ENCODE measurements at places on chromosomes 2 and 18. TPM values are rescaled to one million over a fixed set of nuclear protein-coding genes. Genes with fewer than 3 reads are reported as not detected.

- DNase-seq, result no peak
Observed at GRCh38 chr2:145110668-145111356, 590.9 kb upstream of the ZEB2 start.

DNA sequence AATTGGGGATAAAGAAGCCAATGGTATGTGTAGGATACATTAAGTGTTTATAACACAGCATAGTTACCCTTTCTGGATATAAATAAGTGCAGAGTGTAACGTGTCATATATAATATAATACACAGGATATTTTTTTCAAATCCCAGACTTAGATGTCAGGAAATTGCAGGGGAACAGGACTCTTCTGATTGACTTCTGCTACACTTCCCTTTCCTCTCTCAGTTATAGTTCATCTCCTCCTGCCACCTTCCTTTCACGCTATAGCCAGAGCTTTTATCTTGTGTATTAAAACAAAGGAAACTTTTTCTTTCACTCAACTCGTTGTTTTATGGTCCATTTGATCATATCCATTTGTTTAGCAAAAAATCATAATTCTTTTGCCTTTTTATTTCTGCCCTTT, 158.0 kb upstream of the RASGRP3 start:
- no peak for DNase-seq

GRCh38 chr2:198657512-198658121, 800.1 kb downstream of the SATB2 start:
- DNase-seq, result peak; percentile 27

GRCh38 chr2:127770973-127771735, 39.8 kb downstream of the WDR33 start:
- DNase-seq, result no peak

DNA sequence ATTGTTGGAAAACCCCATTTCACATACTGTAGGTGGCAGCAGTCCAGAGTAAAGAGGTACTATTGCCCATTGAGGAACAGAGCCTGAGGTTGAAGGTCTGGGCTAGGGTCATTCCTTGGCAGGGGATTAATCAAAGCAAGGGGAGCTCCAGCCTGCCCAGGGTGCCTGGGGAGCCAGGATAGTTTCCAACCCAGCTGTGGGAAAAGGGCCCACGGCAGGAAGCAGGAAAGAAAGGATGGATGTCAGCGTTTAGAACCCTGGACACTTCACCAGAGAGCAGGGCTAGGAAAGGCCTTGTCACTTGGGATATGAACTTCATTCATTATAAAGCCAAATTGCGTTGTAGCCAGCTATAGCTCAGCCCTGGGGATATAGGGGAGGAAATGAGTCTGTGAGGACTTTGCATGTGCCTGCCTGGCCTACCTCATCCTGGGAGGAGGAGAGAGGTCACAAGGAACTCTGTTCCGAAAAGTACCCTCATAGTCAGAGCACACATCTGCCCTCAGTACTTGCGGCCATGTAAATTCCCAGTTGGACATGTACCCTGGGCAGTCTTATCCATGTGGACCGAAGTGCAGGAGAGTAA, 140.2 kb upstream of the COPS8 start:
- DNase-seq, result no peak

- DNase-seq, result peak; percentile 62
Observed at GRCh38 chr2:65349863-65350262, 82.5 kb downstream of the SPRED2 start.

DNA sequence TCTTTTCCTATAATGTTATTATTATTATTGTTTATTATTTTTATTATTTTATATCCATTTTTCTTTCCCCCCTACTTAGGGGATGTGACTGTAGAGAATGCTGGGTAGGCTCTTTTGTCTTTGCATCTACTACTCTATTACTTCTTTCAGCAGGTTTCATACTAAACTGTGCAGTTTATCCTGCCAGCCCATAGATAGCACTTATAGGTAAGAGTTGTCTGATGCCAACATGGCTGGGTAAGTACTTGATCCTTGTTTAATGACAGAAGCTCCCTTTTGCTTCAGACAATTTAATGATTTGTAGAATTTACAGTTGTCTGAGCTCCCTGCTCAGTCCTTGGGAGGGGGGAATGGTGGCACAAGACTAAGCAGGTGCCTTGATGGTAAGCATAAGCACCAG, 262.9 kb upstream of the CDH2 start:
- no peak for DNase-seq

GRCh38 chr2:61247204-61247812, 85.3 kb downstream of the C2orf74 start:
- DNase-seq, result no peak

DNA sequence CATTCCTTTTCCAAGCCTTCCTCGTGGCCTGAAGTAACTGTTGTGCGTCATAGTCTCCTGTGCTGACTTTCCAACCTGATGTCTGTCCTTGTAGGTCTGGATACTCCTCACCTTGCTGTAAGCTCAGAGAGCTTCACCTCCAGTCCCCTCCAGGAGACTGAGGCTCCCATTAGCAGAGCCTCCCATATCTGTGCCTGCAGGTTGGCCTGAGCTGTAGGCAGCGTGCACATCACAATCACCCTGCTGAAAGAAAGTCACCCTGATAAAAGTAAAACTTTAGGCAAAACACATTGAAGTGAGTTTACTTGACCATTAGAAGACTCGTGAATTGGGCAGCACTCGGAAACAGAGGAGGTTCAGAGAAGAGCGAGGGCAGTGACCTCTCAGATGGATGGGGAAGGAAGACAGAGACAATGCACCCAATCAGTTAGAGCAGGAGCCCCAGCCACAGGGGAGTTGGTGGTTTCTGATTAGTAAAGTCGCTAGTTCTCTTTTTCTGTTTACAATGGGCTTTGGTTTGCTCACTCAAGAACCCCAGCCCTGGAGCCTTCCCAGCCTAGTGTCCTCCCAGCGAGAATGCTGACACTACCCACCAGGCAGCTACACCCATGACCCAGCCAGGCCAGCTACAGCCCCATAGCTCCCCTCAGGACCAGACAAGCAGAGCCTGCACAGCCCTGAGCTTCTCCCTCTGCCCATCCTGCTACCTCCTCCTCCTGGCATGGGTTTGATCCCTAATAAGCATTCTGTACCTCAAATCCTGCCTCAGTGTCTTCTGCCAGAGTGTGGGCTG, 12.1 kb upstream of the TPO start:
- no peak for DNase-seq

Gene TUBA3D
- total RNA-seq, result 270 TPM

DNA sequence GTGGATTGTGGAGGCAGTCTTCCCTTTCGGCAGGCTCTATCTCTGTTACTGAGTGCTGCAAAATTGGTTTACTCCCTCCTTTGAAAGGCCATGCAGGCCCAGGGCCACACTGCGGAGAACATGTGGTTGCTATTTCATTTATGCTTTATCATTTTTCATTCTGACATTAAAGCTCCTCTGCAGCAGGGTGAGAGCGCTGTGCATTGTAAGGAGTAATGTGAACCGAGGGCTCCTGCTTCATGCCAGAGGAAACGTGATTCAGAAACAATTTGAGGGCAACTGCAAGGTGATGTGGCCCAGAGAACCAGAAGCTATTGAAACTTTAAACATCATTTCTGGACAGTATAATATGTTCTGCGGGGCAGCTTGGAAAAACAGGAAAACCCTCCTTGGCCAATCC, 341.6 kb upstream of the NT5C1B start:
- DNase-seq, result no peak

- DNase-seq, result no peak
Observed at GRCh38 chr2:219120082-219120481, 40.5 kb downstream of the NHEJ1 start.

DNA sequence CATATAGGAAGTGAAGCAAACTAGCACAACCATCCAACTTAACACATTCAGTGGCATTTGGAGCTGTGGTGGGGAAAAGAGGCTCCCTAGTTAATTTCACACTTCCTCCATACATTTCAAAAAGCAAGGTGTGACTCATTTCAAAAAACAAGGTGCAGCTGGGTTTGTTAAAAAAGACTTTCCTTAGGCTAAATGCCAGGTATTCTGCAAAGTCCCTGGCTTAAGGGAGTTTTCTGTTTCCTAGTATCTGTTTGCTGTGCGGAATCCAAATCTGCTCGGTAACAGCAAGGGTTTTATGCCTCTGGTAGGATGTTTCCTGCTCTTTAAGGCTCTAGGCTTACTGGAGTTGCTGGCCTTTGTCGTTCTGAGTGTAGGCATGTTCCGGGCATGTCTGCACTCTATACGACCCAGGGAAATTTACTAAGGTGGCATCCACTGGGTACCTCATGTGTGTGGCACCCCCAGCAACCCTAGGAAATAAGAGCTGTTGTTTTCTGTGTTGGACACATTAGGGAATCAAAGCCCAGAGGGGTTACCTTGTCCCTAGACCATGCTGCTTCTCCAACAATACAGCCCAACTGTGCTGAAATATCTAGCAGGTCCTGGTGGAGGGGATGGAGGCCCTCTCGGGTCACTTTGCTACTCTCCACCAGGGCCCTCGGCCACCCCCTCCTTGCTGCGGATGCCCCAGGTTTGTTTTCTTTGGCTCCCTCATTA, 634 bp upstream of the MSGN1 start:
- no peak for DNase-seq

- no peak for DNase-seq
Observed at GRCh38 chr2:227608561-227609338, 5.9 kb downstream of the SCYGR3 start.

Gene CHPF
- total RNA-seq, result 796 TPM

GRCh38 chr18:50848061-50848551, 28.3 kb upstream of the MRO start:
- no peak for DNase-seq

Gene PKDCC
- total RNA-seq, result 86.0 TPM

Gene ELP2
- 95.2 TPM for total RNA-seq

DNA sequence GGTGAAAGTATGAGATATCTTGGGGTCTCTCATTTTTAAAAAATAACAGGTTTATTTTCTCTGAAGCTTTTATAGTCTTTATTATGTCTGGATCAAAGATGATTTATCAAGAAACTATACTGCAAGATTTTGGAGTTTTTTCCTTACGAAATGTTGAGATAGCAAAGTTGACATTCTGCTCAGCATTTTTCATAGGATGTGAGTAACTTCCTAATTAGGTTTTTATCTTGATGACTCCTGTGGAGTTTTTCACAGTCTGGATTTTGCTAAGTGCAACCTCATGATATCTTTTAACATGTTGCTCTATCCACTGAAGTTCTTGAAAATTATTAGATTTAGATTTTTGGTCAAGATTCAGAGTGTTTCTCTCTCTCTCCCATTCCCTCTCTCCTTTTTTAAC, 17.8 kb downstream of the TCF7L1 start:
- no peak for DNase-seq

- DNase-seq, result no peak
Observed at GRCh38 chr2:134758633-134759032, 39.8 kb upstream of the TMEM163 start.

Gene RABL2A
- 41.7 TPM for total RNA-seq

DNA sequence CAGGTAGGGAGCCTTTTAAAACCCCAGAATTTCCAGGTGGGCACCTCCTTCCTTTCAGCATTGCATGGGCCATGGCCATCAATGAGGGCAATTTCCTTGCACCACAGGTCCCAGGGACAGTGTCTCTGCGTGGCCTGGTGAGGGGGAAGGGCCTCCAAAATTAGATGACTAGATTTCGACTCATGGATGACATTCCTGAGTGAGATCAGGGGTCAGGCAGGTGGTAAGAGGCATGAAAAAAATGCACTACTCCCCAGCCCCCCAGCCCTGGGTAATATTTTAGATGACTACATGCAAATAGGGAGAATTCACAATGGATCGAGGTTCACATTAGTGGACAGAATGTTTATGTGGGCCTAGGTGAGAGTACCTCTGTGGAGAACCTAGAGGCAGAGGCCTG, 19.0 kb upstream of the IGFBP5 start:
- no peak for DNase-seq

GRCh38 chr2:168757223-168757622, 45.2 kb upstream of the NOSTRIN start:
- no peak for DNase-seq

Gene RAB27B
- 0.93 TPM for total RNA-seq

- no peak for DNase-seq
Observed at GRCh38 chr18:39835303-39836030, 2119.6 kb upstream of the PIK3C3 start.

Gene CD28
- total RNA-seq, result 0.24 TPM

GRCh38 chr2:149160195-149160594, 121.7 kb downstream of the LYPD6B start:
- no peak for DNase-seq

DNA sequence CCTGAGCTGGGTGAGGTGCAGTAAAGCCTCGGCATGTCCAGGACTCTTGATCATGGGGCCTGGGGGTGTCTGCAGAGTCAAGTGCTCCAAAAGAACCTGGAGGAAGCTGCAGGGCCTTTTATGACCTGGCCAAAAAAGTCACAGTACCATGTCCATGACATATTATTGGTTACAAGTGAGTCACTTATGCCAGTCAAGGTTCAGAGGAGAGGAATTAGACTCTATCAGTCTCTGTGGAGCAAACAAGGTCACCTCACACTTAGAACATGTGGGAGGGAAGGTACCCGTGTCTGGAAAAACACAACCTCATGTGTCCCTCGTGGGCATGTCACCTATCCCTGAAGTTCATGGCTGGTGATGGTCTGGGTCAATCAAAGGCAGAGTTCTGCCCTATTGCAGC, 465.7 kb downstream of the FBXO15 start:
- no peak for DNase-seq
